A549 (cell line): ENCODE measurements at places on chromosomes 2 and 18.
A peak's percentile ranks its signal among the peaks of the same experiment; 100 is the strongest.

GRCh38 chr2:223092667-223093066 is 40.7 kb downstream of the KCNE4 start:
- DNase-seq: no peak

DNA sequence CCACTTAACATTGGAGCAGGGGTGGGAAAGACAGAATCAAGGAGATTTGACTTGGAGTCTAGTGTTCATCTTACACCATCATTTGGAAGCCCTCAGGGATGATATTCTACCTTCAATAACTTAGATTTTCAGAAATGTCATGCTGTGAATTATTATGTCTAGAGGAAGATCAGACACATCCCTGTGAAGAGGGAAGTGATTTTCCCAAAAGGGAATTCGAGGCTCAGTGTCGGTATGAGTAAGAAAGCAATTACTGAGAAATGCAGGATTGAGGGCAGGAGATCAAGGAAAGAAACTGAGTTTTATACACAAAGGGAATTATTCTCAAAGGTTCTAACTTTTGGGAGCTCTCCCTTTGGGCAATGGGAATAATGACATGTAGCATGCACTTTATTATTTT is 25.6 kb upstream of the ATIC start:
- no peak for DNase-seq

- no peak for DNase-seq
Measured at GRCh38 chr2:202822411-202822810, 49.2 kb downstream of the ICA1L start.

DNA sequence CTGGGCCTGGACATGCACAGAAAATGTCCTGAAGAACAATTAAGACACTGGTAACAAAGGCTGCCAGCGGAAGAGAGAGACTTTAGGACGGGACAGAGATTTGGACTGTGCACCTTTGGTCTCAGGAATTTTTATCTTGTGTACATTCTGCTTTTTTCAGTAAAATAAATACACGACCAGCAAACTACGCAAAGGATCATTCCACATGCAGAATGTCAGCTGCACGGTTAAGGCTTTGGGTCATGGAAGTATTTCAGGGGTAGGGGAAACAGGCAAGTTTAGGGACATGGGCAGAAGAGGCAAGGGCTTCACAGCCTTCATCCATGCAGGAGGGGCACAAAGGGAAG is 11.5 kb downstream of the TMEM163 start:
- DNase-seq: no peak

- no peak for DNase-seq
Measured at GRCh38 chr18:63084219-63084618, 235.3 kb downstream of the BCL2 start.

- DNase-seq: no peak
Measured at GRCh38 chr2:28586867-28587266, 91.0 kb downstream of the PLB1 start.

GRCh38 chr2:40256649-40257048 is 195.2 kb downstream of the SLC8A1 start:
- DNase-seq: peak; percentile 11

GRCh38 chr2:102606353-102606752 is 13.0 kb upstream of the SLC9A2 start:
- DNase-seq: no peak

- no peak for DNase-seq
Measured at GRCh38 chr2:95174031-95174542, 8.5 kb downstream of the ZNF2 start.

- no peak for DNase-seq
Measured at GRCh38 chr2:221792971-221793521, 220.9 kb upstream of the EPHA4 start.

- no peak for DNase-seq
Measured at GRCh38 chr2:118322406-118322805, 234.1 kb downstream of the INSIG2 start.

DNA sequence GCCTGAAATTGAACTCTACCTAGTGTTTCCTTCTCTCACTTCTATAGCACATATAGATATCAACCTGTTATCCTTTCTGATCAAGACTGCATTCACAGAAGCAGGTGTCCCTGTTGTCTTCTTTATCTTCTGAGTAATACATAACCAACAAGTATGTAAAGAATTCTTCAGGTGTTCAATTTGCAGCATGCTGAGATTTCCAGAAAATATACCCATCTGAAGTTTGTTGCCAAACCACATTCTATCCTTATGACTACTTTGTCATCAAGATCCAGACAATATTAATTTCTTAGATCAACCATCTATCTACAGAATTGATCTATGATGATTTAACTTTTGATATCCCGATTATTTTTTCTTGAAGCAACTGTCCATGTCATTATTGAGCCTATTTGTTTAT is 69.5 kb downstream of the TGFA start:
- no peak for DNase-seq

- no peak for DNase-seq
Measured at GRCh38 chr18:75264926-75265597, 54.5 kb downstream of the TSHZ1 start.

DNA sequence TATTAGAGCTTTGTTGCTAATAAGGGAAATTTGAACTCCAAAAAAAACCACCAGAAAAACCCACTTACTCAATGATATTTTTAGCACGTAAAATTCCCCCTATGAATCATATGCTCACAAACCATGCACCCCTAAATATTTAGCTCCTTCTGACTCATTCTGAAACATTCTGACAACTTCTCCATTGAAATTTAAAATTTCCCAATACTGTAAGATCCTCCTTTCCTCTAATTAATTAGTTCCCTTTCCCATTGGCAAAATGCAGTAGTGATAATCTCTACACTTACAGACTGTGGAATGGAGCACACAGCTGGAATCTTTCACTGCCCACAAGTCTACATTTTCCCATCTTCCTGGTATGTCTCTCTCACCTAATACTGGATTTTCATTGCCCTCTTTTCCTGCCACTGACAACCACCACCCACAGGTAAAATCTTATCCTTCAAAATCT is 215.8 kb upstream of the ACVR2A start:
- no peak for DNase-seq

GRCh38 chr2:74149570-74150319 is 2.0 kb upstream of the BOLA3 start:
- DNase-seq: no peak

DNA sequence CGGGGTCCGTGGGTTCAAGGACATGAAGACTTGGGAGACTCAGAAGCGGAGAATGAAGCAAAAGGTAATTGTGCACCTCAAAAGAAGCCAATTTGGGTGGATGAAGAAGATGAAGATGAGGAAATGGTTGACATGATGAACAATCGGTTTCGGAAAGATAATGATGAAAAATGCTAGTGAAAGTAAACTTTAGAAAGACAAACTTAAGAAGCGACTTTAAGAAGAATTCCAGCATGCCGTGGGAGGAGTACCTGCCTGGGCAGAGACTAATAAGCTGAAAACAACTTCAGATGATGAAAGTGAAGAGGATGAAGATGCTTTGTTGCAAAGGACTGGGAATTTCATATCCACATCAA is 43.5 kb downstream of the PSTPIP2 start:
- DNase-seq: no peak

GRCh38 chr2:116810645-116811044 is 1003.8 kb upstream of the DDX18 start:
- no peak for DNase-seq

DNA sequence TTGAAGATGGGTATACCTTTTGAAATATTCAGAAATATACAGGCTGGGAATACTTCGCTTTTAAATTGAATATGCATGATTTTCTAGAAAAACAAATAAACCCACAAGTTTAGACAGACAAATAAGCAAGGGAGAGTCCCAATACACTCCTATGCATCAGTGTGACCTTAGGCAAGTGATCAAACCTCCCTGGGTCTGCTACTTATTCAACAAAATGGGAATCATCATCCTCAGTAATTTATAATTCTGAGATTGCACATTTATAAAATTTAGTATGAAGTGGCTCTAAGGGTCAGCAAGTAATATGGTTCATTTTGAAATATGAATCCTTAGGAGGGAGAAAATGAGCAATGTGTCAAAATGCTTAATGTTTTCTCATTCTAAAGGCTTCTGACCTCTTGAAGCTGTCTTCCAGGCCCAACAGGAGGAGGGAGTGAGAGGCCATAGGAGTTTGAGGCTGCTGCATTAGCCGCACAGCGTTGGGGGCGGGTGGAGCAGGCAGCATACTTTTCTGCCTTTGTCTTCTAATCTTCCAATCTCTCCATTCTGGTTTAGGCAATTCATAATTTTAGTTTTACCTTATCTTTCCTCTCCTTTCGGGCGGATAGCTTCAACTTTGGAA is 155.1 kb downstream of the TRIB2 start:
- DNase-seq: no peak

- peak; percentile 13 for DNase-seq
Measured at GRCh38 chr2:235740821-235741220, 247.0 kb downstream of the AGAP1 start.

DNA sequence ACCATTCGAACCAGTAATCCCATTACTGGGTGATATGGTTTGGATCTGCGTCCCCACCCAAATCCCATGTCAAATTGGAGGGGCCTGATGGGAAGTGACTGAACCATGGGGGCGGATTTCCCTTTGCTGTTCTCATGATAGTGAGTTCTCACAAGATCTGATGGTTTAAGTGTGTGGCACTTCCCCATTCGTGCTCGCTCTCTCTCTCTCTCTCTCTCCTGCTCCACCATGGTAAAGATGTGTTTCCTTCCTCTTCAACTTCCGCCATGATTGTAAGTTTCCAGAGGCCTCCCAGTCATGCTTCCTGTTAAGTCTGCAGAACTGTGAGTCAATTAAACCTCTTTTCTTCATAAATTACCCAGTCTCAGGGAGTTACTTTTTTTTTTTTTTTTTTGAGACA is 62.6 kb downstream of the NBAS start:
- DNase-seq: no peak

DNA sequence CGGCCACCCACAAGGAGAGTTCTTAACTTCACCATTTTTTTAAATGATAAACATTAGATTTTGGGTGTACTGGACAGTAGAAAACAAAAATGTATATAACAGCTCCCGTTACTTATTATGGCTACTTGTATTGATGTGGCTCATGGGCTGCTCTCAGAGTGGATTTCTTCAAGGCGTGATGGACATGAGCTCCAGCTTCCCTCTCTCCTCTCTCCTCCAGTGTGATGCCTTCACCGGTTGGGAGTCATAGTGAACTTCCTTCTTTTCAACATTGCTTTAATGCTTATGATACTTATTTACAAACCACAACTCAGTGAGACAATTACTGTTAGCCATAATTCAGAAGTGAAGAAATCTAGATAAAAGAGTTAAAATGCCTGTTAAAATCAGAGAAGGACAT is 515.2 kb downstream of the RNF144A start:
- DNase-seq: no peak

- no peak for DNase-seq
Measured at GRCh38 chr2:213740453-213740852, 456.2 kb downstream of the SPAG16 start.

- no peak for DNase-seq
Measured at GRCh38 chr18:48191494-48191893, 217.7 kb downstream of the ZBTB7C start.

- no peak for DNase-seq
Measured at GRCh38 chr2:59833941-59834340, 719.5 kb downstream of the BCL11A start.

GRCh38 chr2:159137511-159138241 is 148.8 kb downstream of the WDSUB1 start:
- no peak for DNase-seq

DNA sequence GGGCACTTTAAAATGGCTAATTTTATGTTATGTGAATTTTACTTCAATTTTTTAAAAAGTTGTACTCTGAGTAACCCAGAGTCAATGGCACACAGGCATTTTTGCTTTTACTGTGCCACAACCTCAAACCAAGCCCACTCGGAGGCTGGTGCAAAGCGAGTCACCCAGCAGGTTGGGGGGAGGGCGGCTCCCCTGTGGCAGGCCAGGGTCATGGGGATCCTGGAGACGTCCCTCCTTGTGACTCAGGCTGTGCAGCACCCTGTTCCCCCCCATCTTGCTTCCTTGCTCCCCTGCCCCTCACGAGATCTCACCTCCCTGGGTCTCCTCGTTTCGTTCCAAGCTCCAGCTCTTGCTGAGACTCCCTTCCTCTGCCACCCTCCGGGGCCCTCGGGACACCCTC is 58.6 kb downstream of the POMC start:
- DNase-seq: no peak

- DNase-seq: no peak
Measured at GRCh38 chr2:853203-853870, 97.3 kb upstream of the SNTG2 start.

- no peak for DNase-seq
Measured at GRCh38 chr2:216793386-216793785, 66.5 kb downstream of the TNP1 start.

DNA sequence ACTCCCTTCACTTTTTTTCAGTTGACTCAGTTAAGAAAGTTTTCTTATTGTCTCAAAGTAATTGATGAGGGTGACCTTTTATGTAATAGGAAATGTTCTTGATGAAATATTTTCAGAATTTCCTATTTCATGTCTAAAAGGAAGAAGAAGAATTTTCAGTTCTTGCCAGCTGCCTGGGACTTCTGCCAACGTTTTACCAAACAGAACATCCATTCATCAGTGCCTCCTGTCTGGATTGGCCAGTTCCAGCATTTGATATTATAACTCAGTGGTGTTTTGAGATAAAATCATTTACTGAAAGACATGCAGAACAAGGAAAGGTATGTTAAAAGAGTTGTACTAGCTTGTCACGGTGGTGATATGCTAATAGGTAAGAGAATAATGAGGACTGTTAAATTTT is 104.7 kb upstream of the MYO3B start:
- no peak for DNase-seq

- no peak for DNase-seq
Measured at GRCh38 chr2:55163274-55163721, 68.8 kb downstream of the CLHC1 start.

DNA sequence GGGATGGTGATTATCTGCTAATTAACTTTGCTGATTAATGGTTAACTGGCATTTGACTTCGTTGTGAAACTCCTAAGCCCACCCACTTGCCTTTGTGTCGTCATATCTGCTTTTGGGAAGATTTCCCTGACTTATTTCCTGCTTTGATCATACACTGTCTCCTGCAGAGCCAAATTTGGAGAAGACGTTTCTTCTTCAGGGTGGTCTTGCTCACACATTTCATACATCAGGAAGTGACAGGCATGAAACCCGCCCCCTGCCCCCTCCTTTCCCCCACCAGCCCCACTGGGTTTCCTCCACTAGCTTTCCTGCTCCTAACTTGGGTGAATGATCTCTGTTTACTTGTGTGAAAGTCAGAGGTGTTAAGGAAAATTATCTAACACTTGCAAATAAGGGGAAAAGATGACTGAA is 300.1 kb downstream of the TSN start:
- no peak for DNase-seq

GRCh38 chr2:112335600-112335999 is 60.2 kb downstream of the ZC3H6 start:
- no peak for DNase-seq

- no peak for DNase-seq
Measured at GRCh38 chr2:20317197-20317596, 33.4 kb downstream of the PUM2 start.

DNA sequence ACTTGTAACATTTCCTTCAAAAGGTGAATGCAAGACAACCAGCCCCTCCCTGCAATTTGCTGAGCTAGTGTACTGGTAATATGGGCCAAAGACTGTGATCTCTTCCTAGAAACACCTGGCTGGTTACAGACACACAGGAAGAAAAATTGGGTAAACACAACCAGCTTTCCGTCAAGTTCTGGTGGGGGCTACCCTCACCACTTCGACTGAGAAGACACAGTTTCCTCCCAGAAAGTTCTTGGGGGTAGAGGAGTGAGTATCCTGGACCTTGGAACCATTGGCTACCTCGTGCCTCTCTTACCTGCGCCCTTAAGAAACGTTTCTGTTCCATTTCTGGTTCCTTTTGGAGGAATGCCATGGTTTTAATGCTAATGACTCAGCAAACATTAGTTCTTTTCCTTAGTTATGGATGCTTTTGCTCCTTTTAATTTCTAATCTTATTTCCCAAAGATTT is 120.9 kb upstream of the DLX2 start:
- DNase-seq: no peak
